Breast epithelium (tissue), 4 donors: ENCODE measurements at places on chromosomes 4 and X. TPM values are rescaled to one million over a fixed set of nuclear protein-coding genes. Genes with fewer than 3 reads are reported as not detected.

DNA sequence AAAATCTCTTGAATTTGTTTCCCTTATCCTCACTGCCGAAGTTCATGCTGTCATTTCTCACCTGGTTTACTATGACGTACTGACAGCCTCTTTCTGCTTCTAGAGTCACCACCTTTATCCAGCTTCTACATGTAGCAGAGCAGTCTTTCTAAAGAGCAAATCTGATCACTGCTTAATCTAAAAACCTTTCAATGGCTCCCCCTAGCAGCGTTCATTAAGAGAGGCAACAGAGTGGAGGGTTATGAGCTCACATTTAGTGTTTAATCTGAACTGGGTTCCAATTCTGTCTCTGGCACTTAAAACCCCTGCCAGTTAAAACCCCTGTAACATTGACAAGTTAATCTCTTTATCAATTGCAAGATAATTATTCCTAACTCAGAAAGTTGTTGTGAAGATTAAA, 4.4 kb downstream of the RBPJ start:
- no peak for DNase-seq

GRCh38 chr4:19961091-19961490, 290.6 kb upstream of the SLIT2 start:
- DNase-seq = no peak

GRCh38 chrX:44997282-44997812, 124.4 kb downstream of the KDM6A start:
- DNase-seq = no peak

DNA sequence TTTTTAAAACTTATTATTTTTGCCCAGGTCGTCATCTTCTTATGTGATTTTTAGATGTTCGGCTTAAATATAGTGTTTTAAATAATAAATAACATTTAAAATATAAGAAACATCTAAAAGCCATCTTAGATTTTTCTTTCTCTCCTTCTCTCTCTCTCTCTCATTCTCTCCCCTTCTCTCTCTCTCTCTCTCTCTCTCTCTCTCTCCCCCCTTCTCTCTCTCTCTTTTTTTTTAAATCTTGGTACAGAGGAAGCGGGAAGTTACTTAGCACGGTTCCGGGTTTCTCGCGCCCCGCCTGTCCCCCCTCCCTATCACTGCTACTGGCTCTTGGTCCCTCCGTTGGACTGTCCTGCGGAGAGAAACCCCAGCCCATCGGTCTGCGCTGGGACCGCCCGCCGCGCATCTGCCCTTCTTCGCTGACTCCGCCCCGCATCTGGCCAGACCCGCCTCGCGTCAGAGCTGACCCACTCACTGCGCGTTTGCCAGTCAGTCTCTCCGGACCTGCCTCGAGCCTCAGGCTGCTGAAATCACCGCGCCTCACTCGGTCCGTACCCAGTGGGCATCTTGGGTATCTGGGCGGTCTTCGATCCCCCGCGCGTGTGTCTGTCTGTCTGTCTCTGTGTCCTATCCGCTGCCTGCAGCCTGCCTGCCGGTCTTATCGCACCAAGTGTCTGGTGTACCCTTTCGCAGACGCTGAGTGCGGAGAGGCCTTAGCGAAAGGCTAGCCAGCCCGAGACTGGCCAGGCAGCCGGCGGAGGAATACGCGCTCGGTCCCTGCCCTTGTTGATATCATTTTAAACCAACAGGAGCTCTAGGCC, at the start of gene PABPC5:
Gene PABPC5 (plus strand): TSS at position 489 of the 818 bp plus-strand sequence. CDS start 739 bp downstream, outside the sequence.
- peak; percentile 61 for DNase-seq

DNA sequence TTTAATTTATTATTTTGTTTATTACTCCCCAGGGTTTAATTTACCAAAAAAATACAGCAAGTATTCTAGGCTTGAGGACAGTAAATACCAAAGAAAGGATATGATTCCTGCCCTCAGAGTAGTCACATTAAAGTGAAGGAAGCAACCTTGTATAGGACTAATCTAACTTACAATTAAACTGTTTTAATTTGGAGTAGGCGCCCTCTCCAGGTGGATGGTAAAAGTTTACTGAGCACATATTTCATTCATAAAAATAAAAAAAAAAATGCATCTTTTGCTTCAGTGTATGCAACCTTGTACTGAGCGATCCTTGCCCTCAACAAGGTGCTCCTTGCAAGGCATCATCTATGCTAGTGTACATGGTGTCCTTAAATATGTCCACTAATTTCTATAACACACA, 72.0 kb upstream of the MAGEB16 start:
- DNase-seq = no peak

GRCh38 chr4:75698162-75698962, 25.2 kb upstream of the G3BP2 start:
- no peak for DNase-seq

GRCh38 chr4:2592572-2592971, 56.1 kb downstream of the FAM193A start:
- DNase-seq = no peak

- no peak for DNase-seq
Observed at GRCh38 chrX:19563746-19564145, 48.4 kb upstream of the MAP3K15 start.

DNA sequence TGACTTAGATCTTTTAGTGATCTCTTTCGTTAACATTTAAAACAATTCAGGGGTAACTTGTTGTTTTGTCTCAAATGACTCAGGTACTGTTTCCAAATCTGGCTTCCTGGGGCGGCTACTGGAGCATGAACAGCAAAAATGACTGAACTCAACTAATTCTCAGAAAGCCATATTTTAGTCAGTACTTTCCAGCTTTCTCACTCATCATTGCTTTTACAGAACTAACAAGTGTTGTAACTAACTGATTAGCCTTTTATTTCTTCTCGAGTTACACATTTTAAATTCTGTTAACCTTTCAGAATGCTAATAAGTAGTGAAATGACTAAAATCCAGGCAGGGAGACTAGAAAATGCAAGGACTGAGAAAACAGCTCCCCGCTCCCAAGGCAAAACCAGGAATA, 55.3 kb downstream of the JADE3 start:
- no peak for DNase-seq

The TBC1D1 gene
- total RNA-seq = 55.2 TPM

The NAP1L2 gene
- total RNA-seq = 0.48 TPM
